ENCODE measurements at places on chromosomes 1 and 21. TPM values are rescaled to one million over a fixed set of nuclear protein-coding genes. Genes with fewer than 3 reads are reported as not detected.
A peak's percentile ranks its signal among the peaks of the same experiment; 100 is the strongest.

DNA sequence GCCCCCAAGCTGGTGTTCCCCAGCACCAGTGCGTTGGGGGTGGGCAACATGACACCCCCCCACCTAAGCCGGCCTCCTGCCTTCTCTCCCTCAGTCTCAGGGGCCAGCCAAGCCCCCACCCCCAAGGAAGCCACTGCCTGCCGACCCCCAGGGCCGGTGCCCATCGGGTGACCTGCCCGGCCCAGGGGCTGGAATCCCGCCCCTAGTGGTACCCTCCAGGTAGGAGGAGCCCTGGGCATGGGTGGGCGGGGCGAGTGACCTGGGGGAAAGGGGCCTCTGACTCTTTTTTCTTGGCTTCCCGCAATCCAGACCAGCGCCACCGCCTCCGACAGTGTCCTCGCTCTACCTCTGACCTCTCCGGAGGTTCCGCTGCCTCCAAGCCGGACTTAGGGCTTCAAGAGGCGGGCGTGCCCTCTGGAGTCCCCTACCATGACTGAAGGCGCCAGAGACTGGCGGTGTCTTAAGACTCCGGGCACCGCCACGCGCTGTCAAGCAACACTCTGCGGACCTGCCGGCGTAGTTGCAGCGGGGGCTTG, 1.3 kb upstream of the EFNA4 start:
- peak; percentile 78 for DNase-seq

GRCh38 chr1:220680085-220680687, 10.0 kb upstream of the C1orf115 start:
- peak; percentile 16 for DNase-seq

DNA sequence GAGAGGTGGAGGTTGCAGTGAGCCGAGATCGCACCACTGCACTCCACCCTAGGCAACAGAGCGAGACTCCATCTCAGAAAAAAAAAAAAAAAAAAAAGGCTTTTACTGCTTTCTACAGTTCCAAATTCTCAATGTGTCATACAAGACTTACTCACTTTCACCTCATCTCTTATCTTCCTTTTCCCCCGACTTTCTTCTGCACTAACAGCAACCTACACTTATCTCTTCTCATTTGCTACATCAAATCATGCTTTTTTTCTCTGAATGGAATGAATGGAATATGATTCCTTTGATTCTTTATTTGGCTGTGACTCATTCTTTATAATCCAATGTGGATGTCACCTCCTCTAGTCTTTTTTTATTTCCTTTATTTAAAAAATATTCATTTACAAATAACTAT, 168.4 kb upstream of the DMRTA2 start:
- DNase-seq = no peak

The PRR9 gene
- not detected for total RNA-seq

GRCh38 chr1:88503646-88504045, 180.4 kb upstream of the PKN2 start:
- DNase-seq = no peak

GRCh38 chr1:64864018-64864940, 102.1 kb downstream of the JAK1 start:
- DNase-seq = peak; percentile 97

The METTL18 gene
- 8.1 TPM for total RNA-seq

The U2AF1 gene
- total RNA-seq = 60.8 TPM

The LRRN2 gene
- total RNA-seq = not detected

All from OCI-LY7 (cell line).